ENCODE measurements at places on chromosomes 12 and 14.

- H3K4me3 ChIP-seq, result no peak overlapping the region
- no peaks in the 10 kb centered on the region for H3K36me3 ChIP-seq
- H3K27me3 ChIP-seq, result no peaks in the 10 kb centered on the region
- H3K4me1 ChIP-seq, result no peaks in the 10 kb centered on the region
- H3K27ac ChIP-seq, result no peak overlapping the region
Measured at GRCh38 chr12:65319688-65320200, 41.3 kb downstream of the MSRB3 start.

DNA sequence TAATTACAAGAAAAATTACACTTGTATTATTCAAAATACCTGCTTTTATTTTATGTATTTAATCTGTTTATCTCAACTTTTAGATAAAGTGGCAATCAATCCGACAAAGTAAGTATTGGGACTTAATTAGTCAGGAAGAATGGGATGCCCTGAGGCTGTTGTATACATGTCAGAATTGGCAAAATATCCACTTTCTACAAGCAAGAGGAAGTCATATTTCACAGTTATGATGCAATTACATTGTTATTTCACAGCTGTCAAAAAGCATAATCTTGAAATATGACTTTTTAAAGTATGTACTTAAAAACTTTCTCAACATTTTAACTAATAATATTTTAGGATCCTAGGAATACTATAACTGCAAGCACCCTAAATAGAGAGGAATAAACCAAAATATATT is 357.1 kb upstream of the MGAT4C start:
- H3K36me3 ChIP-seq, result no peaks in the 10 kb centered on the region
- no peak overlapping the region for H3K27ac ChIP-seq
- no peak for DNase-seq
- no peaks in the 10 kb centered on the region for H3K27me3 ChIP-seq

- no peaks in the 10 kb centered on the region for H3K36me3 ChIP-seq
- H3K27me3 ChIP-seq, result no peaks in the 10 kb centered on the region
- DNase-seq, result no peak
- no peak overlapping the region for H3K4me3 ChIP-seq
- H3K4me1 ChIP-seq, result no peaks in the 10 kb centered on the region
Measured at GRCh38 chr14:105933238-105933637, 406.9 kb downstream of the TMEM121 start.

GRCh38 chr12:104667139-104667538 is 210.4 kb downstream of the CHST11 start:
- no peaks in the 10 kb centered on the region for H3K36me3 ChIP-seq
- no peak for DNase-seq
- H3K27ac ChIP-seq, result no peak overlapping the region
- peaks cover 23% of the 10 kb centered on the region for H3K4me1 ChIP-seq

DNA sequence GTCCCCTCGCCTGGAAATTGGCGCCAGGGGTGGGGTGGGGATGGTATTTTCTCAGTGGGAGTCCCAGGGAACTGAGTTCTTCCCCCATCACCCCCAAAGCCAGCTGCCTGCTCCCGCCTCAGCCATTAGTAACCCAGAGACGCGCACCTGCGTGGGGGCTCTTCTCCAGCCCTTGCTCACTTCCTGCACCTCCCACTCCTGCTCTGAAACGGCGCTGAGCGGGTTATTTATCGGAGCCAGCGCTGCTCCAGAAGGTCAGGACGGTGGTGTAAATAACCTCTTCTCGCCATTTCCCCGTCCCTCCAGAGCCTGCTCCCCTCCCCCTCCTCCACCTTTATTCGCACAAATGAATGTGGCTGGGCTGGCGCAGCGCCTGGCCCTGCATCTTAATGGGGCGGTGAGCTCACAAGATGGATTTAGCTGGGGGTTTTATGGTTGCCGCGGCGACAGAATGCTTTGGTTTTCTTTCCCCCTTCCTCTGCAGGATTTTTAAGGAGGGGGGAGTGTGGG is 12.2 kb downstream of the GPR84 start:
- H3K4me1 ChIP-seq, result no peaks in the 10 kb centered on the region
- DNase-seq, result no peak
- peak overlapping the region; percentile 21 for H3K4me3 ChIP-seq
- no peaks in the 10 kb centered on the region for H3K27me3 ChIP-seq

DNA sequence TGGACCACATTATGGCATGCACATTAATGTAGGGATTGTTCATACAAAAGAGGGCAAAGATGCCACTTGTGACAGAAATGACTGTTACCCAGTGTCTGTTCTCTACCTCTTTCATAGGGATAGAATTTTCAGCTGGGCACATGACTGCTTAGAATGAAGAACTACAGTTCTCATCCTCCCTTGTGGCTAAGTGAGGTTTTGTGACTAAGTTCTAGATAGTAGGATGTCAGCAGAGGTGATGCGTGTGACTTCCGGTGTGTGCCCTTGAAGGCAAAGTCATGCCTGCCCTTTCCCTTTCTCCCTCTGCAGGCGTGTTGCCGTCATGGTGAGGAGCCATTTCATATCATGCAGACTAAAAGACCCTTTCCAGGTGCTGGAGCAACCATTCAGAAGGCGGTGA is 99.3 kb downstream of the CACNA1C start:
- no peak overlapping the region for H3K4me3 ChIP-seq
- H3K27ac ChIP-seq, result no peak overlapping the region
- no peaks in the 10 kb centered on the region for H3K27me3 ChIP-seq
- H3K36me3 ChIP-seq, result no peaks in the 10 kb centered on the region

DNA sequence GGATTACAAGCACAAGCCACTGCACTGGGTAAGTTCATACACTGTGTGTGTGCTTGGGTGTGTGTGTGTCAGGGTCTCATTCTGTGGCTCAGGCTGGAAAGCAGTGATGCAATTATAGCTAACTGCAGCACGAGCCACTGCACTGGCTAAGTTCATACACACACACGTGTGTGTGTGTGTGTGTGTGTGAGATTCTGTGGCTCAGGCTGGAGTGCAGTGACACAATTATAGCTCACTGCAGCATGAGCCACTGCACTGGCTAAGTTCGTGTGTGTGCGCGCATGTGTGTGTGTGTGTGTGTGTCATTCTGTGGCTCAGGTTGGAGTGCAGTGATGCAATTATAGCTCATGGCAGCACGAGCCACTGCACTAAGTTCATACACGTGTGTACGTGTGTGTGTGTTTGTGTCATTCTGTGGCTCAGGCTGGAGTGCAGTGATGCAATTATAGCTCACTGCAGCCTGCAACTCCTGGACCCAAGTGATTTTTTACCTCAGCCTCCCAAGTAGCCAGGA is 85.4 kb downstream of the HECTD1 start:
- no peak overlapping the region for H3K27ac ChIP-seq
- H3K4me3 ChIP-seq, result no peak overlapping the region
- H3K36me3 ChIP-seq, result peaks cover 7% of the 10 kb centered on the region
- H3K27me3 ChIP-seq, result no peaks in the 10 kb centered on the region
- DNase-seq, result no peak
- no peaks in the 10 kb centered on the region for H3K4me1 ChIP-seq

GRCh38 chr14:102209224-102209966 is 69.7 kb downstream of the WDR20 start:
- no peaks in the 10 kb centered on the region for H3K36me3 ChIP-seq
- H3K27ac ChIP-seq, result no peak overlapping the region
- DNase-seq, result no peak
- H3K4me1 ChIP-seq, result no peaks in the 10 kb centered on the region
- no peak overlapping the region for H3K4me3 ChIP-seq

DNA sequence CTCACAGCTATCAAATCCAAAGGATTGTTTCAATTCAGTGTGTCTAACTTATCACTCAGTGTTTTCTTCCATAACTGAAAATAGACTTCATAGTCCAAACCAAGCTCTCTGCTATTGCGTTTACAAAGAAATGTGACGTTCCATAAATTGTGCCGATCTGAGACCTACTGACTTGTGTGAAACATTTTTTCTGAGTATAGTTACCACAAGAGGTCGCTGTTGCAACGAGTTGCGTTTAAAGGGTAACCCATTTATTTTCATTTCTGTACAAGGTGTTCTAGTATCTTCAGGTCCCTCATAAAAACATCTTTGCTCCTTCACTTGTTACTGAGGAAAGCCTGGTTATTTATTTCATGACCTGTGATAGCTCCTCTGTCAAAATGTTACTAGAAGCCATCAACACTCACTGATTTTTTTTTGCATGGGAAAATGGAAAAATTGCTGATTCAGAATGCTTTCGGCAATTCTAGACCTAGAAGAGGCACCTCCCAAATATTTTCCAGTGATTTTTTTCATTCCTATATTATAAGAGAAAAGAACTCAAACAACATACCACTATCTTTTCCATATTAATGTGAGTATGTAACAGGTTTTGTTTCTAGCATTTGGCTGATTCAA is 60.9 kb upstream of the OR4E1 start:
- H3K4me1 ChIP-seq, result no peaks in the 10 kb centered on the region
- no peak overlapping the region for H3K4me3 ChIP-seq
- H3K27me3 ChIP-seq, result no peaks in the 10 kb centered on the region

DNA sequence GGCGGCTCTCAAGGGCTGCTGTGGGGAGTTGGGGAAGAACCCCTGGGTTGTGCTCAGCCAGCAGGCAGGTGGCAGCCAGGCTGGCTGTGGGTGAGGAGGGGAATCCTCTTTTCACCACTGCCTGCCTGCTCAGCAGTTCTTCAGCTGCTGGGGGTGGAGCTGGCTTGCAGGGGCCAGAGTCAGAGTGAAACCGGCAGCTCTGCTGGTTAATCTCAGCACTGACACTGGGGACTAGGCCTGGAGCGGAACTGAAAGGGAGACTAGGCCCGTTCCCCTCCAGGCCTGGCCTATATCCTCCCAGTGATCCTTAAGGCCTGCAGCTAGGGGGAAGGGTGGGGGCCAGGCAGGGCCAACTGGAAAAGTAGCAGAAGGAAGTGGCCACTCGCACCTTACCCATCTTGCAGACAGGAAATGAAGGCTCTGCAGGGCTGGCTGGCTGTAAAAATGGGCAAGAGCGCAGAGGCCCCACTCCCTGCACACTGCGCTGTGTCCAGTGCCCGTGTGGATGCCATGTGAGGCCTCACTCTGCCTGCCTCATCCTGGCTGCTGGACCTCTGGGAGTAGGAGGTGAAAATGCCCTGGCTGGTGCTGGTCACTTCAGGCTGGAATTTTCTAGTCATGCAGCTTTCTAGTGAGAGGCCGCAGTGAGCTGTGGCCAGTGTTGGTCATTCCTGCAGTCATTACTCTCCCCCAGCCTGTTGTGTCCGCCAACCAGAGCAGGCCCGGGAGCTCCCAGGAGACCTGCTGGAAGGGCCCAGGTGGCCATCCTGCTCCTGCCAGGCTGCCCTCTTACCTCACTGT is 39.4 kb downstream of the SH2B3 start:
- H3K36me3 ChIP-seq, result no peaks in the 10 kb centered on the region
- H3K4me1 ChIP-seq, result peaks cover 4% of the 10 kb centered on the region
- peak overlapping the region; percentile 80 for H3K27ac ChIP-seq
- H3K27me3 ChIP-seq, result no peaks in the 10 kb centered on the region
- no peak for DNase-seq

DNA sequence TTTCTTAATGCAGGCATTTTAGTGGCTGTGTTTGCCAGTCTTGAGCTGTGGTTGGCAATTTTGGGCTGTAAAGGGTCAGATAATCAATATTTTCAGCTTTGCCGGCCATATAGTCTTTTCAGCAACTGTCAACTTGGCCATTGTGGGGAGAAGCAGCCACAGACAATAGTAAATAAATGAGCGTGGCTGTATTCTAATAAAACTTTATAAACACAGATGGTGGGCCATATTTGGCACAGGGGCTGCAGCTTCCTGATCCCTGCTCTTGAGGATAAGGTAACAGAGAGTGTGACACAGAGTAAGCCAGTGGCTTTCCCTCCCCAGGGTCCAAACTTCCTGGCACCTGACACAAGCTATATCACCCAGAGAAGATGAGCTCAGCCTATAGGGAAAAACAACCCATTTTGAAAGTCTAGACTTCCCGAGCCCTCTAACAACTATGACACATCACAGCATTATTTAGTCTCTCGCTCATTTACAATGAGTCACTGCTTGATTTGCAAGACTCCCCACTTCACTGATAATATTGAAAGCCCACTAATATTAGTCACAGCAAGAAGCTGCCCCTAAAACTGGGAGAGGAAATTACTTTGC is 163.1 kb upstream of the TMPO start:
- no peaks in the 10 kb centered on the region for H3K27me3 ChIP-seq
- H3K4me3 ChIP-seq, result no peak overlapping the region
- H3K36me3 ChIP-seq, result no peaks in the 10 kb centered on the region
- H3K27ac ChIP-seq, result no peak overlapping the region
- DNase-seq, result no peak
- no peaks in the 10 kb centered on the region for H3K4me1 ChIP-seq

- H3K36me3 ChIP-seq, result no peaks in the 10 kb centered on the region
- H3K27ac ChIP-seq, result no peak overlapping the region
- no peaks in the 10 kb centered on the region for H3K4me1 ChIP-seq
- H3K27me3 ChIP-seq, result no peaks in the 10 kb centered on the region
- H3K4me3 ChIP-seq, result no peak overlapping the region
Measured at GRCh38 chr12:26434299-26435068, 239.1 kb downstream of the SSPN start.

DNA sequence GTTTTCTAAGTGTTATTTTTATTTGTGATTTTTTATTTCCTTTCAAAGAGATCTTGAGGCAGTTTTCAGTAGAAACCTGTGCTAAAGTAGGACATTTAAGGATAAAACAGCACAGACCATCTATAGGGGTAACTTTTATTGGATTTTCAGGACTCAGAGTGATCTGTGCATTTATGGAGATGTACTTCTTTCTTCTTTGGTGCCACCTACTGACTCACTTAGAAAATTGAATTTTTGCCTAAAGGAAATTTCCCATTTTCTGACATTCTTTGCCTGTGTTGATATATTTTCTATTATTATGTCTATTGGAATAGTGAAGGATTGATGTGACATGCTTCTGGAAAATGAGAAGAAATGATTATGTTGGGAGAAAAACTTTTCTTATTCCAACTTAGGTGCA is 113.0 kb downstream of the UNC79 start:
- no peak overlapping the region for H3K4me3 ChIP-seq

DNA sequence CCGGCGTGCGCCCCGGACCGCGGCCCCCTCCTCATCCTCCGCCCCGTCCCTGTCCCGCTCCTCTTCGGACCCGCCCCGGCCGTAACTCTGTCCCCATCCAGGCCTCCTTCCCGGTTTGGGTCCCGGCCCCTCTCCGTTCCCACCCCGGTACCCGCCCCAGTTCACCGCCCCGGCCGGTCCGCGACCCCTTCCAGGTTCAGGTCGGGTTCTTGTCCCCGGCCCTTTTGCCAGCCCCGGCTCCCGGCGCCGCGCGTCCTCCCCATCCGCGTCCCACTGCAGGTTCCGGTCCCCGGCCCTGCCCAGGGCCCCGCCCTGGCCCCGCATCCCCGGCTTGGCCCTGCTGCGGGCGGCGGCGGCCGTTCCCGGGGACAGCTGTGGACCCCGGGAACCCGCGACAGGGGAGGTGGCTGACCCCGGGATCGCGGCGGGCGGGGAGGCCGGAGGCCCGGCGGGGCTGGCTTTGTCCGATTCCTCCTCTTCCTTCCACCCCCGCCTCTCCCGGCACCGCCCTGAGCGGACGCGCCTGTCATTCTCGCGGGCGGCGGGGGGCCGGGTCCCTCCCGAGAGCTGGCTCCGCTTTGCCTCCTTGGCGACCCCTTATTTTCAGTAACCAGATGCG is 601 bp downstream of the KLC1 start:
- peak overlapping the region; percentile 97 for H3K4me3 ChIP-seq
- H3K36me3 ChIP-seq, result no peaks in the 10 kb centered on the region
- H3K4me1 ChIP-seq, result peaks cover 12% of the 10 kb centered on the region
- H3K27ac ChIP-seq, result peak overlapping the region; percentile 99

Data from breast epithelium (tissue), 4 donors.